ENCODE measurements at places on chromosomes 3 and 15.
A peak's percentile ranks its signal among the peaks of the same experiment; 100 is the strongest.

DNA sequence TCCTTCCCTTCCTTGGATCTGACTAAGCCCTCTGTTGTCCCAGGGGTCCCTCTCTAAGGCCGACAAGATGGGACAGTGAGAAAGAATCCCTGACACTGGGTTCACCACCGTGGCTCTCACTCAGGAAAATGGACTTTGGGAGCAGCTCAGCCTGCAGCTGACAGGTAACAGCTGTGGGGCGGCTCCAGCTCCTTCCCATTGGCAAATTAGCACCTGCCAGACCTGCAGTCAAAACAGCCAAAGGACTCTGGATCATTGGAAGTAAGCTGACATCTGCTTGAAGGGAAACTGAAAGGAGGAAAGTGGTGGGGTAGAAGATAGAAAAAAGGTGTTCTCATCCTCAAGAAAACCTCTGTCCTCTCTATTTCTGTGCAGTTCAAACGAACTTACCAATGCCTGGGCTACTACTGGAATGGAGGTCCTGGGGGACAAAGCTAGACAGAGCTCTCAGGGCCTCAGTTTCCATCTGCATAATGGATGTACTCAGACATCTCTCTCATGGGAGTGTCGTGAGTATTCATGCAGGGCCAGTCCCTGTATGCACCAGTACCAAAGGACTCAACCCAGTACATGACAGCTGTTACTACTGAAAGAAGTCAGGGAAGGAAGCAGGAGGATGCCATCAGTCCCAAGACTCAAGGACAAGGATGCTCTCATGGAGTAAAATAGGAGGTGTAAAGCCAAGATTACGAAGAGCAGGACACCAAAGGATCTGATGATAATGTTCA is 53.6 kb upstream of the DCLK3 start:
- no peak overlapping the region for H3K27ac ChIP-seq
- no peaks in the 10 kb centered on the region for H3K27me3 ChIP-seq
- no peak overlapping the region for H3K4me3 ChIP-seq
- no peaks in the 10 kb centered on the region for H3K4me1 ChIP-seq

DNA sequence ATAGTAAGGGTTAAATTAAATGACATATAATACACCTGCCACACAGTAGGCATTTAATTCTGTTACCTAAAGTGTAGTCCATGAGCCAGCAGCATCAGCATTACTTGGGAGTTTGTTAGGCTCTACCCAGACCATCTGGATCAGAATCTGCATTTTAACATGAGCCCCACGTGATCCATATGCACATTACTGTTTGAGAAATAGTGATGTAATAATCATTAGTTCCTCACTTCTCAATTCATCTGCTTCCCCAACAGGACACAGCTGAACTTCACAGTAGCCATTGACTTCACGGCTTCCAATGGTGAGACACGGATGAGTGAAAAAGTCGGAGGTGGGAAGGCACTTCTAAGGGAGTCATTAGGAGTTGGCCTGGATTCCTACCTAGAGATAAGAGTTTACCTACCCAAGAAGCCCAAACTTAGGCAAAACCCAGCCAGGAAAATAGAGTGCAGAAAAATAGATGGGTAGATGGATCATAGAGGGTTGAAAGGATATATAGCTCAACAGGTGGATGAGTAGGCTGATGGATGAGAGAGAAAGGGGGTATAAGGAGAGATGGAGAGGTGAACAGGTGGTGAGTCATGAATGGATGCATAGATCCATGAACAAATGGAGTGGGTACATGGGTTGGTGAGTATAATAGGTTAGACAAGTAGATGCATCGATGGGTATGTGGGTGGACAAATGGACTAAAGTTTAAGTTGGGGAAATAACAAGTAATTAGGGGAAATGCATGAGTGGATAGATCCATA is 13.3 kb downstream of the CPNE9 start:
- no peaks in the 10 kb centered on the region for H3K4me1 ChIP-seq
- H3K27ac ChIP-seq = no peak overlapping the region
- no peak for DNase-seq
- H3K27me3 ChIP-seq = no peaks in the 10 kb centered on the region

- no peak overlapping the region for H3K27ac ChIP-seq
- H3K36me3 ChIP-seq = no peaks in the 10 kb centered on the region
- DNase-seq = no peak
- H3K27me3 ChIP-seq = no peaks in the 10 kb centered on the region
- no peak overlapping the region for H3K4me3 ChIP-seq
- peaks cover 2% of the 10 kb centered on the region for H3K4me1 ChIP-seq
Measured at GRCh38 chr3:43838009-43838758, 147.4 kb downstream of the ABHD5 start.

DNA sequence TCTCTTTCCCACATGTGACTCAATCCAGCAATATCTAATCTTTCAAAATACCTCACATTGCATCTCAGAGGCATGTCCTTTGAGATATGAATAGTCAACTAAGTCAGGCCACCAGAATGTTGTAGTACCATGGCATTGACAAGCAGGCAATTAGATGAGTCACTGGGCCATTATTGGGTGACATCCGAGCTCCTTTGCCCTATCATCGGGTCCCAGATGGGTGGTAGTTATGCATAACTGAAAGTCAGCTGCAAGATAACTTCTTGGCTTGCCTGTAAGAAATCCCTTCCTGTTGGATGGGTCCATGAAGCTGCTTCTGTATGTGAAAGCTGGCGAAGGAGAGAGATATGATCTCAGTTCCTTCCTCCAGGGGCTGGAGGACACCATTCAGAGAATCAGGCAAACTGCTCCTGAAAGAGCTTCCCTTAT is 32.8 kb downstream of the ARRDC4 start:
- H3K27me3 ChIP-seq = no peaks in the 10 kb centered on the region
- no peak overlapping the region for H3K27ac ChIP-seq
- DNase-seq = no peak
- no peaks in the 10 kb centered on the region for H3K36me3 ChIP-seq

DNA sequence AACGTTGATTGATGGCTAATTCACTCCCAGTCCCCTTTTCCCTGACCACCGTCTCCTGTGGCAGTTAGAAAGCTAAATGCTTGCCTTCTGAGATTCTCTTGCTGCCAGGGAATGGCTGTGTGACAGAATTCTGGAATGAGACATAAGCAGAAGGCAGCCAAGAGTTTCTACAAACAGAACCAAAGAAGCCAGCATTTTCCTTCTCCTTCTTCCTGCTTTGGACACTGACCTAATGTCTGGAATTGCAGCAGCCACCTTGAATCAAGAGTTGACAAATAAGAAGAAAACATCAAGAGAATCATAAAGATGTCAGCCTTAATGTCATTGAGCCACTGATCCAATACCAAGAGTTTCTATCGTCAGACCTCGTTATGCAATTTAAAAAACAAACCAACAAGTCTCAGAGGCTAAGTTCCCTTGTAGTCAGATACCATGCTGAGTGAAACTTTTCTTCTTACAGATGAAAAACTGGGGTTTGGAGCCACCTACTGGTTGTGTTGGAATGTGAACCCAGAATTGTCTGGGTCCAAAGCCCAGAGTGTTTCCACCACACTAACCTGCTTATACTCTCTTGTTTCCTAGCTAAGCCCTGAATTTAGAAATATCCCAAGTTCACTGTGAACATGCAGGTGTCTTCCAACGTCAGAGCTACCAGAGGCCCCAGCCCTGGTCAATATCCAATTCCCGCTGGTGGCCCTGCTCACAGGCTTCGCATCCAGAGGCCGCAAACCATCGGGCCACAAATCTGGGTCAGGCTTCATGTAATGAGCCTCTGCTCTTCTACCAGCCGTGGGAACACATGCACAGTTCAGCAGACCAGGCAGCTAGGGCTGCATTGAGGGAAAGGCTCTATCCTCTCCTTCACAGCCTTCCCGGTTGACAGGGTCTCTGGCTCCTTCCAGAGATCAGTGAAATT is 42.5 kb downstream of the MCF2L2 start:
- H3K4me3 ChIP-seq = no peak overlapping the region
- H3K27ac ChIP-seq = no peak overlapping the region
- no peaks in the 10 kb centered on the region for H3K36me3 ChIP-seq
- no peaks in the 10 kb centered on the region for H3K27me3 ChIP-seq
- DNase-seq = peak; percentile 54

GRCh38 chr15:57343048-57343447 is 33.3 kb upstream of the CGNL1 start:
- H3K27ac ChIP-seq = no peak overlapping the region
- H3K4me1 ChIP-seq = no peaks in the 10 kb centered on the region
- DNase-seq = no peak
- no peaks in the 10 kb centered on the region for H3K36me3 ChIP-seq
- H3K27me3 ChIP-seq = no peaks in the 10 kb centered on the region
- no peak overlapping the region for H3K4me3 ChIP-seq

GRCh38 chr3:101602731-101603130 is 28.8 kb downstream of the PCNP start:
- DNase-seq = no peak
- H3K27ac ChIP-seq = no peak overlapping the region
- H3K27me3 ChIP-seq = no peaks in the 10 kb centered on the region
- no peak overlapping the region for H3K4me3 ChIP-seq

GRCh38 chr3:123290962-123291361 is 89.2 kb downstream of the SEC22A start:
- no peak overlapping the region for H3K27ac ChIP-seq

DNA sequence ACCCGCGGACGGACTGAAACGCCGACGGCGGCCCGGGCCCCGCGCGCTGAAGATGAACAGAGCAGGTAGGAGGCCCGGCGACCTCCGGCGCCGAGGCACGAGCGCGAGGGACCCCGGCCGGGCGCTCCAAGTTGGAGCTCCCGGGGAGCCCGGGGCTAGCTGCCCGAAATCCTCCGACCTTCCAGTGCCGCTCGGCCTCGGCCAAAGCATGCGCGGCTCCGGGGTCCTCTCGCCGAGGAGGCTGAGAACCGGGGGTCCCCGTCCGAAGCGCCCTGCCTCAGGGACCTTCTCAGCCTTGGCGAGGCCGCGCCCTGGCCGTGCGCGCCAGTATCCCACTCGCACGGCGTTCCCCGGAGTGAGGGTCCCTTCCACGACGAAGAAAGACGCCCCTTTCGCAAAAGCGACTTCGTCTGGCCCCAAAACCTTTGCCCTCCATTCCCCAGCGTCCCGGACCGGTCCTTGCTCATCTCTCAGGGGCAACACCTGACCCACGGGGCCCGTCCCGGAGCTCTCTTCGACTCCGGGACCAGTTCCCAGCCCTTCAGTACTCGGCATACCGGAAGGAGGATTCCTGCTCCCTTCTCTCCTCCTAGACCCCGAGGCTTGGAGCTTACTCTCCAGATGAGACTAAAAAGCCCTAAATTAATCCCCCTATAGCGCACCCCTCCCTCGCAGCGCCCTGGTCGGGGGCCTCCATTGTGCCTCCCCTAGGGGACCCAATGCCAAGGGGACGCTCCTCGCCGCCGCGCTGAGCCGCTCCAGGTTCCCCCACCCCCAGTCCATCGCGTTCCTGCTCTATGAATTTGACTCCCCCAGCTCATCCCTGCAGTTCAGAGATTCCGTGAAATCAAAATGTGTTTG is 7.7 kb upstream of the FGD5 start:
- DNase-seq = no peak
- no peaks in the 10 kb centered on the region for H3K36me3 ChIP-seq
- H3K27ac ChIP-seq = peak overlapping the region; percentile 47

- peaks cover 20% of the 10 kb centered on the region for H3K4me1 ChIP-seq
- H3K27ac ChIP-seq = peak overlapping the region; percentile 62
- peak overlapping the region; percentile 90 for H3K4me3 ChIP-seq
- peak; percentile 64 for DNase-seq
- peaks cover 4% of the 10 kb centered on the region for H3K36me3 ChIP-seq
- H3K27me3 ChIP-seq = no peaks in the 10 kb centered on the region
Measured at GRCh38 chr15:75347222-75348033, 589 bp downstream of the NEIL1 start.

DNA sequence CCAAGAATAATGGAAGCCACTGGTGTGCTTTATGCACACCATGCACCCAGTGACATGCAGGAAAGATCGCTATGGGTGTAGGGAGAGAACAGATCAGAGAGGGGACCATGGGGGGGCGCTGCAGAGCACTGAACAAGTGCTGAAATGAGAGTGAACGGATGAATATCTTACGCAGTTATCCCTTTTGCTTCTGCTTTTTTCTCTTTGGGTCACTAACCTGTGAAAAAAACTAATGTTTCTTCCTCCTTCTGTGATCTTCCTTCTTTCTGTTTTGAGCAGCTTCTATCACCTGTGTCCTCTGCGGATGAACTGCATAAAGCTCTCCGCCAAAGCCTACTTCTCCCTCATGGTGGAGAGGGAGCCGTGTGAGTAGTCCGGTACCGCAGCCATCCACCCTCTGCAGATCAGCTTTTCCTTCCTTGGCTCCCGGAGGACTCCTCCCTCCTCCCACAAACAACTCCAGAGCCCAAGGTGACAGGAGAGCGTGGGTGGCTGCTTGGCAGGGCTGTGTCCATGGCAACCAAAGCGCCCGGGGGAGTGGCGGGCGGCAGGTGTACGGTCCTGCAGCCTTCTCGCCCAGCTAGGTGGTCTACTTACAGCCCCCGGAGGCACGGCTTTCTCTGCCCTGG is 106.2 kb downstream of the DGKG start:
- H3K36me3 ChIP-seq = no peaks in the 10 kb centered on the region
- no peak overlapping the region for H3K27ac ChIP-seq
- H3K4me3 ChIP-seq = no peak overlapping the region
- DNase-seq = no peak
- H3K27me3 ChIP-seq = no peaks in the 10 kb centered on the region
- no peaks in the 10 kb centered on the region for H3K4me1 ChIP-seq

DNA sequence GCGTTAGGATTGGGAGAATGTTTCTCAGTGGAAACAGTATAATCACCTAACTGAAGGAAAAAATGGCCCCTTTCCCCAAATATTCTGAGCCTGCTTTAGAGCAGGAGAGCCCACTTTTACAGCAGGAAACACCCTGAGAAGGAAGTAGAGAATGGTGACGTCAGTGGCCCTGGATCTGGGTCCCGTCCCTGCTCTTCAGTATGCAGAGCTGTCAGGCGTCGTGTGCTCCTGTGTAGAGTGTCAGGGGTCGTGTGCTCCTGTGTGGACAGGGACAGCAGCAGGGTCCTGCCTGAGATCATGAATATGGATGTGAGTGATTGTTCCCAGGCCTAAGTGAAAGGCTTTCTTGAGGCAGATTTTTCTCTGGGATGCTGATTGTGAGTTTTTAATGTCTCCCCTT is 45.2 kb downstream of the CGNL1 start:
- peaks cover 9% of the 10 kb centered on the region for H3K4me1 ChIP-seq
- H3K4me3 ChIP-seq = no peak overlapping the region
- H3K36me3 ChIP-seq = no peaks in the 10 kb centered on the region
- H3K27ac ChIP-seq = peak overlapping the region; percentile 72

DNA sequence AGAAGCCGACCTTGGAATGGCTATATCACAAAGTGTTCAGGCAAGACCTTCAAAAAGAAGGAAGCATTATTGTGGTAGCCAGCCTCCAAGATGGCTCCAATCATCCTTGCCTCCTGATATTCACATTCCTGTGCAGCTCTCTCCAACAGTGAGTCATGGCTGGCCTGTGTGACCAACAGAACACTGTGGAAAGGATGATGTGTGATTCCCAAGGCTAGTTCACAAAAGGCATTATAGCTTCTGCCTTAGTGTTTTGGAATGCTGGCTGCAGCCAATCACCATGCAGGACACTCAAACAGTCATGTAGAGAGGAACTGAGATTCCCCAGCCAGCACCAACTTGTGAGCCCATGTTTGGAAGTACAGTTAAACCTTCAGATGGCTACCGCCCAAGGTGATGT is 102.6 kb downstream of the EFL1 start:
- no peaks in the 10 kb centered on the region for H3K36me3 ChIP-seq
- no peak overlapping the region for H3K4me3 ChIP-seq
- DNase-seq = no peak
- H3K27me3 ChIP-seq = no peaks in the 10 kb centered on the region
